NCI-H2081 (cell line): ENCODE measurements at places on chromosomes 1 and 21.

DNA sequence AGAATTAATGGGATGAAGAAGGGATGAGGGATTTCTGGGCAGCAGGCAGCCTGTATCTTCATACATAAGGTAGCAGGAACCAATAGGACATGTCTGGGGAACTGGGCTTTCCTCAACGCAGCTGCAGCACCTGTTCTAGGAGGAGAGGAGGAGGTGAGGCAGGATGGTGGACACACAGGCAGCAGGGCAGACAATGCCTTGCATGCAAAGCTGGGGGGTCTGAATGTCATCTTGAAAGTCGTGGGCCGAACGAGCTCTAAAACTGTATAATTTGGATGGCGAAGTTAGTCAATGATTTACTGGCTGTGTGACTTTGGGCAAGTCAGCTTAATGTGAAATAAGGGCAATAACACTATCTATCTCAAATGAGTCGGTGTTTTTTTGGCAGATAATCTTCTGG lies 124.4 kb downstream of the BEND5 start:
- DNase-seq = no peak

DNA sequence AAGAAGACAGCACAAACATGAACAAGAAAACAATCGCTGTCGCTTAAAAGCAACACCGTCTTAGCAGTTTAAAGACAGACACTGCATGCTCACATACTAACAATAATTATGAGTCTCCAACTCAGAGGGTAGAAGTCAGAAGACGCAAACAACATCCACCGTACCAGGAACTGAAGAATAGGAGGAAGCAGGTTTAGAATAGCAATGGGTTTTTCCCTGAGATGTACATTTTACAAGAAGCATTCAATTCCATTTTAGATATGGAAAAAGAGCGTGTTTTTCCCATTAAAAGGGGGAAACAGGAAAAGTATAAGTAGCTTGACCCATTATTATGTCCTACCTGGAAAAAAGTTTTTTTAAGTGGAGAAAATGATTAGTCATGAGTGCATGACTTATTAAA lies 34.5 kb upstream of the KCNE1 start:
- no peak for DNase-seq

GRCh38 chr1:200314085-200314750 lies 95.6 kb downstream of the ZNF281 start:
- no peak for DNase-seq

- DNase-seq = no peak
Measured at GRCh38 chr1:203467550-203467921, 8.1 kb upstream of the PRELP start.

GRCh38 chr1:198118134-198118533 lies 38.7 kb upstream of the NEK7 start:
- DNase-seq = no peak

DNA sequence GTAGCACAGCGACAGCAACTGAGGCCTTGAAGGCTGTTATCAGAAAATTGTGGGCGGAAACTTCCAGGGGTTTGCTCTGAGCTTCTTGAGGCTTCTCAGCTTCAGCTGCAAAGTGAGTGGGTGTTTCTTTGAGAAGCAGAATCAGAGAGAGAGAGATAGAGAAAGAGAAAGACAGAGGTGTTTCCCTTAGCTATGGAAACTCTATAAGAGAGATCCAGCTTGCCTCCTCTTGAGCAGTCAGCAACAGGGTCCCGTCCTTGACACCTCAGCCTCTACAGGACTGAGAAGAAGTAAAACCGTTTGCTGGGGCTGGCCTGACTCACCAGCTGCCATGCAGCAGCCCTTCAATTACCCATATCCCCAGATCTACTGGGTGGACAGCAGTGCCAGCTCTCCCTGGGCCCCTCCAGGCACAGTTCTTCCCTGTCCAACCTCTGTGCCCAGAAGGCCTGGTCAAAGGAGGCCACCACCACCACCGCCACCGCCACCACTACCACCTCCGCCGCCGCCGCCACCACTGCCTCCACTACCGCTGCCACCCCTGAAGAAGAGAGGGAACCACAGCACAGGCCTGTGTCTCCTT lies at the start of gene FASLG:
Gene FASLG, plus strand, starts transcription at position 233 of the 583 bp plus-strand sequence. Its CDS starts 99 bp downstream, at position 332.
- no peak for DNase-seq

DNA sequence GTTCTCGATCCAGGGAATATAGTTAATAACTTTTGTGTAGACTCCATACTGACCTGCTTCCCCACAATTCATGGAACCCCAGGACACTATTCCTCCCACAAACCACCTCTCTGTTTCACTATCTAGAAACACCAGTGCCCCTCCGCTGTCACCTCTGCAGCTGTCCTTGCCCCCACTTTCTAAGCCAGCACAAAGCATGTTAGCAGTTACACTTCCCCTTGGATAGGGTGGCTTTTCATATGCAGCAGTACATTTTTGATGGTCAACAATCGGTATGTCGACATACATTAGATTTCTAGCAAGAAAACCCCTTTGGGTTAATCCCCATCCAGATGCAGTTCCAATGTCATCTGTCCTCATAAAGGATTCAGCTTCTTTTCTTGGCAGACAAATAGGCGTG lies 14.4 kb downstream of the TARDBP start:
- DNase-seq = no peak

- DNase-seq = no peak
Measured at GRCh38 chr1:164805399-164805798, 246.4 kb downstream of the PBX1 start.

DNA sequence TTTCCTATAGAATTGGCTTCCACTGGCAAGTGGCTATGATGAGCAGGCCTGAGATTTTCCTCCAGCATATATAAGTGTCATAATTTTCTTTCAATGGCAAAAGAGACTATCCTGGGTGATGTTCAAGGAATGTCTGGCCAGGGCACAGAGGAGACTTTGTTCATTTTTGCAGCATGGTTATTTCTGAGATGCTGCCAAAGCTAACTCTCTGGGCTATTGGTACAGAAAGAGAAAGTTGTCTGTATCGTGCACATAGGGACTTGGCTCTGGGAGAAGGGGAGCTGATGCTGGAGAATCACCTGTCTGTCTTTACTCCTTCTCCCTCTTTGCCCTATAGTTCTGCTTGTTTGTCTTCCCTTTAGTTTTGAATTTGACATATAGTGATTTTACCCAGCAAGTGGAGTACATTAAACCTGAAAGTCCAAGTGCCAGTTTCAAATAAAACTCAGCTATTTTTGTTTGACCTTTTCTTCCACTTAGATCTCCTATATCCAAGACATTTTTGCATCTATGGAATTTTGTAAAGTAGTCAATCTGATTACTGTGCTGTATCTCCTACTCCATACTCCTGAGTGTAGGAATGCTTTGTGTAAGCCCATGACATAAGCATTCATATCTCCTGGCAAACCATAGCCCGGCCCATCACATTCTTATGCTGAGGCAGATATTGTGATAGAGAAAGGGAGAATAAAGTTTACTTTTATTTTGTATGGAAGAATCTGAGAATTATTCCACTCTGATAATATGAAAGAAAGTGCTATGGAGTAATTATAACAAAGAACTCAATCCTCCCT lies 3.9 kb downstream of the FNDC7 start:
- DNase-seq = no peak

DNA sequence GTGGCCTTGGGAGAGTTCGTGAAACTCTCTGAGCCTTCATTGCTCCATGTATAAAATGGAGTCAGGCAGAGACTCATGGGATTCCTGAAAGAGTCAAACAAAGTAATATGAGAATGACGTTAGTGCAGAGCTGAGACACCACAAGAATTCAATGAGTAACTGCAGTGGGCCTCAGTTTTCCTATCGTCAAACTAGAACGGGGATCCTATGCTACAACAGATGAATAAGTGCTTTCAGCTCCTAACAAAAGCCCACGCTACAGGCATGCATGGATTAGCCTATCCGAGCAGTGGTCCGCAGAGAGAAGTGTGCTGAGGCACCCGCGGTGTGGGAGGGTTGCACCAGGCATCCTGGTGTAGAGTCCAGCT lies 124.7 kb downstream of the SYF2 start:
- DNase-seq = no peak

DNA sequence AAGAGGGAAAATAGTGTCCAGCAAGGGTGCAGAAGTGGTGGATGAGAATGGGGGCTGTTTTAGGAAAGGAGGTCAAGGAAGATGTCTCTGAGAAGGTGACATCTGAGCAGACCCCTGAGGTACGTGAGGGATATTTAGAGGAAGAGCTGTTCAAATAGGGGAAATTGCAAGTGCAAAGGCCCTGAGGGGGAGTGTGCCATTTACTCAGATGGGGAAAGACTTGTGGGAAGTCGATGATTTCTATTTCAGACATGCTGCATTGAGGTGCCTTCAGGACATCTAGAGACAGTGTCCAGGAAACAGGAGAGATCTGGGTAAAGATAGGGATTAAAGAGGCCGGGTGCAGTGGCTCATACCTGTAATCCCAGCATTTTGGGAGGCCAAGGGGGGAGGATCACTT lies 10.4 kb upstream of the ADGRB2 start:
- no peak for DNase-seq

- no peak for DNase-seq
Measured at GRCh38 chr1:245991266-245991665, 515.8 kb downstream of the SMYD3 start.

GRCh38 chr1:109776206-109776835 lies 12.6 kb upstream of the EPS8L3 start:
- no peak for DNase-seq

DNA sequence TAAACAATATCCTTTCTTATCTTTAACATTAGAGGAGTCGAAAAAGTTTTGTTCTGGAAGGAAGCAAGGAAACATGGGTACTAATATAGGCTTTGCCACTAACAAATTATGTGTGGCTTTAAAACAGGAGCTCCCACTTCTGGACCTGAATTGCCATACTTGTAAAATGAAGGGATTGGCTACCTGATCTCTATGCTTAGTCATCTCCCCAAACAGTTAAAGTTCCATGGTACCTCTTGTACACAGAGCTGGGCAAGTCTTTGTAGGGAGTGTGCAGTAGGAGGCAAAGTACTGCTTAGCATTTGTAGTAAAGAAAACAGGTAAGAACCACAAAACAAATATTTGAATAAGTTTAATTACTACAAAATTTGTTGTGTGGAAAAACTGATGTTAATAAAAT lies 81.3 kb downstream of the MAST2 start:
- DNase-seq = no peak

- DNase-seq = no peak
Measured at GRCh38 chr1:9766759-9767442, 56.9 kb downstream of the CLSTN1 start.

- DNase-seq = no peak
Measured at GRCh38 chr1:237172118-237172485, 130.1 kb downstream of the RYR2 start.

- no peak for DNase-seq
Measured at GRCh38 chr1:58620259-58620658, 43.2 kb upstream of the TACSTD2 start.

GRCh38 chr1:213669964-213670691 lies 317.6 kb upstream of the PROX1 start:
- DNase-seq = peak; percentile 87

DNA sequence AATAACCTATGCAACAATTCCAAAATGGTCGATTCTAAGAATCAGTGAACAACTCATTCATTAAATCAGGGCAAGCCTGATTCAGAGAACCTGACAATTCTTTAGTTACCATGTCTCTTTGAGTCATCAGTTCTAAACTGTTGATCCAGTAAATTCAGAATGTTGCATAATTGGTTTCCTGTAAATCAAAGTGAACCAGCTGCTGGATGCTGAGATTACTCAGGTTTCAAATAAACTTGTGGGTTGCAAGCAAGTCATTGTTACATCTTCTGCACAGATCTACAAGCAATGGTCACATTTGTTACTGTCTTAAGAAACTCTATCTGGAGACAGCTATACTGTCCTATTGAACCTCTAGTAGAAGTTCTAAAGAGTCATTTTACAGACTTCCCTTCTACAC lies 16.5 kb downstream of the PLA2G2D start:
- no peak for DNase-seq

- no peak for DNase-seq
Measured at GRCh38 chr1:54559771-54560231, 11.8 kb downstream of the ACOT11 start.

DNA sequence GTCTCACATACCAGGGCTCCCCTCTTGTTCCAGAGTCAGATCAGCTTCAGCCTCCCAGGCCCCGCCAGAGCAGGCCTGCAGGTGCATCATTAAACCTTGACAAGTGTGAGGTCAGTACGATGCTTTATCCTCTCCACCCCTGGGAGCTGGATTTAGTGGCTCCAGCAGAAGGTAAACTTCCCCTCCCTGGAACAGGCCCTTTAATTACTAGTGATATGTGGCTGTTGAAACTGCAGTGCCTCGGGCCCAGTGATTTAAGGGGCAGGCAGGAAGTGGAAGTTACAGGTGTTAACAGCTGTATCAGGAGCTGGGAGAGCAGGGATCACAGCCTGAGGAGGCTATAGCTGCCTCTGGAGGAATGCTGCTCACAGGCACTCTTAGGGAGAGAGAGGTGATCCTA lies 132.4 kb upstream of the KLHDC7A start:
- DNase-seq = peak; percentile 20

DNA sequence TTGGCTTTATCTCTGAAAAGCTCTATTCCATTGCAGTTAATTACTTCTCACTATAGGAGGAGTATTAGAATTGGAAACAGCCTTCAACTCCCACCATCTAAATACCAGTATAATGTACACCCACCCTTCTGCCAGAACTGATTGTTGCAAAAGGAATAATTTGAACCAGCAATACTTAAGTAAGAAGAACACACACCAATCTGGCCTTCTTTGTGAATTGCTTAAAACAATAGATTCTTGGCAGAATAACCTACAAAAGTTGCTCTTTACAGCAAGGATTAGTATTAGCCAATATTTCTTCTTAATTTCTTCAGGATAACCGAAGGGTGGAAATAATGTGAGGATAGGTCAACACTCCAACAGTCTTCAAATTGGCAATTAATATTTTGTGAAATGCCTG lies 54.9 kb upstream of the ADAMTS5 start:
- DNase-seq = no peak

- DNase-seq = no peak
Measured at GRCh38 chr1:202589190-202589930, 120.9 kb downstream of the SYT2 start.

- DNase-seq = no peak
Measured at GRCh38 chr21:43204638-43205037, 35.8 kb downstream of the CRYAA start.

- DNase-seq = no peak
Measured at GRCh38 chr1:223885614-223886013, 39.9 kb upstream of the TP53BP2 start.

DNA sequence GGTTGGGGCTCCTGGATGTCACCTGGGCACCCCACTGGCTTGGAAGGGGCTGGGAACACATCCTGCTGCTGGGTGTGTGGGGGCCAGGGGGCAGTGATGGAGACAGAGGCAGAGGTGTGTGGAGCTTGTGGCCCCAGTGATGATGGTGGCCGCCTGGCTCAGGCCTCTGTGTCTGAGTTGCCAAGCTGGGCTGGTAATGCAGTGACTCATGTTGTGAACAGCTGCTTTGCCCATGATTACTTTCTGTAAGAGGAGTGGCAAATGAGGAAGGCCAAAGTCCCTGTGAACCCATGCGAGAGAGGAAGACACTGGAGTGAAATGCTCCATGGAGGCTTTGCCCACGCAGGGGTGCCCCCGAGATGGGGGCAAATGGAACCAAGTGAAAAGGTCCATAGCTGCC lies 86.8 kb downstream of the KCNJ6 start:
- no peak for DNase-seq

GRCh38 chr1:227944090-227944930 lies 3.4 kb downstream of the WNT9A start:
- no peak for DNase-seq

- DNase-seq = no peak
Measured at GRCh38 chr1:2132222-2133038, 62.1 kb downstream of the FAAP20 start.

- DNase-seq = no peak
Measured at GRCh38 chr21:34129901-34130715, 56.7 kb downstream of the MRPS6 start.
